ENCODE measurements at places on chromosomes 16 and 17.
A peak's percentile ranks its signal among the peaks of the same experiment; 100 is the strongest.

GRCh38 chr16:11121914-11122692 is 133.9 kb downstream of the SOCS1 start:
- no peak for DNase-seq

DNA sequence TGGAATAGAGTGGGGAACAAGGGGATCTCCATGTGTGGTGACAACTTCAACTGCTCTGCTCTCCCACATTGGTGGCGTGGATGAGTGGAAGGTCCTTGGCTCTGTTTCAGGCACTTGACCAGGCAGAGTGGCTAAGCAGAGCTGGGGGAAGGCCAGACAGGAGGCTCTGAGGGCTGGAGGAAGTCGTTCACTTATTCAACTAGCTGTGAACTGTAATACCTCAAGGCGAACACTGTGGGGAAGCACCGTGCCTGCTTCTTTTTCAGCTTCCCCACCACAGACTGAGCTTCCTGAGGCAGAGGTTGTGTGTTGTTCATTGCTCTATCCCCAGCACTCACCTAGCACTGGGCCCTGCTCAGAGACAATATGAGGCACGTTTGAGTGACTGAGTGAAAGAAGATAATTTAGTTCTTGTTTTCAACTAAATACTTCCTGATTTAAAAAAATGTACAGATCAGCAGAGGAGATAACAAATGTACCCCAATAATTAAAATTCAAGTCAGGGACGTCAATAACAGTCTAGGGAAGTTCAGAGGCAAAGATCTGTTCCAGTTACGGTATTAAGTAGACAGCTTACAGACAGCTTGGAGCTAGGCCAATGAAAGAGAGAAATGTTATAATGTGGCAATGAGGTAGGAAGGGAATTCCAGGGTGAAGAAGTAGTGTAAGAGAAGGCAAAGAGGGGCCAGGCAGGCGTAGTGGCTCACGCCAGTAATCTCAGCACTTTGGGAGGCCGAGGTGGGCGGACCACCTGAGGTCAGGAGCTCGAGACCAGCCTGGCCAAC is 34.7 kb downstream of the MYO18A start:
- peak; percentile 82 for DNase-seq

DNA sequence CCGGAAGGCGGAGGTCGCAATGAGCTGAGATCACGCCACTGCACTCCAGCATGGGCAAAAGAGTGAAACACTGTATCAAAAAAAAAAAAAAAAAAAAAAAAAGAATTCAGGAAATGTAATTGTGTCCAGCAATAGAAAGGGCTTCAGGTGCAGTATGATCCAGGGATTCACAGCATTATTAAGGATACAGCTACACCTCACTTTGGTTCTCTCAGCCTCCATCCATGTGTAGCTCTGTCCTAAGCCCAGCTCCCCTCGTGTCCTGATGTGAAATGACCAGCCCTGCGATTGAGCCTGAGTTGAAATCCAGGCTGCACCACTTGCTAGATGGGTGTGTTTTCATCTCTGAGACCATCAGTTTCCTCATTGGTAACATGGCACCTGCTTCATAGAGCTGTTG is 3.0 kb downstream of the SLC5A10 start:
- no peak for DNase-seq

DNA sequence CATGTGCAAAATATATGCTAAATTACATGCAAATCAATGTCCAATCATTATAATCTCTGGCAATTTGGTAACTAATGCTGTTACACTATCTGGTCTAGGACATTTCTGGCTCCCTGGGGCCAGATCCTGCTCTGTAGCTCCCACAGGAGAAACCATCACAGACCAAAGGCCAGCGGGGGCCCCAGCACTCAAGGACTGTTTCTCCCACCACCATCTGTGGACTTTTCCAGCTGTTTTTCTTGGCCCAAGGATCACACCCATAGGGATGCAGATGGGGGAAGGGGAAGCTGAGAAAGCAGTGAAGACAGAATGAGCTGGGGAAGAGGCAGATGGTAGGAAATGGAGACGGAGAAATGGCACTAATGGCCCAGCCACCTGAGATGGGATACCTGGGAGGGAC is at the start of gene HIGD1B:
Gene HIGD1B, plus strand, starts transcription at position 298 of the 400 bp plus-strand sequence. CDS start 270 bp downstream, outside the sequence.
- no peak for DNase-seq

DNA sequence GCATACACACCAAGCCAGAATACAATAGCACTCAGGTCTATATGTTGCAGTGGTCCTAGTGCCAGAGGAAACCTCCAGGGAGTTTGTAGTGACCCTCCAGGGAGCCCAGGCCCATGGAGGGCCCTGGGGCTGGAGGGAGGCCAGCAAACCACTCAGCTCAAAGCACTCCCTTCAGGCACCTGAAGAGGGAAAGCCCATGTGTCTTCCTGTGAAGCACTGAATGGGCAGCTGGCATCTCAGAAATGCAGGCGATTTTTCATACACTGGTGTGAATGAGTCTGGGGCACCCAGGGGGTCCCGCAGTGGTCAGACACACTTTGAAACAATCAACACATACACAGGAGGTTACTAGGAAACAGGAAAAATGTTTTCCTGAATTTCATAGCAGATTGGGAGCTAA is 12.8 kb downstream of the TBC1D26 start:
- DNase-seq = peak; percentile 42

DNA sequence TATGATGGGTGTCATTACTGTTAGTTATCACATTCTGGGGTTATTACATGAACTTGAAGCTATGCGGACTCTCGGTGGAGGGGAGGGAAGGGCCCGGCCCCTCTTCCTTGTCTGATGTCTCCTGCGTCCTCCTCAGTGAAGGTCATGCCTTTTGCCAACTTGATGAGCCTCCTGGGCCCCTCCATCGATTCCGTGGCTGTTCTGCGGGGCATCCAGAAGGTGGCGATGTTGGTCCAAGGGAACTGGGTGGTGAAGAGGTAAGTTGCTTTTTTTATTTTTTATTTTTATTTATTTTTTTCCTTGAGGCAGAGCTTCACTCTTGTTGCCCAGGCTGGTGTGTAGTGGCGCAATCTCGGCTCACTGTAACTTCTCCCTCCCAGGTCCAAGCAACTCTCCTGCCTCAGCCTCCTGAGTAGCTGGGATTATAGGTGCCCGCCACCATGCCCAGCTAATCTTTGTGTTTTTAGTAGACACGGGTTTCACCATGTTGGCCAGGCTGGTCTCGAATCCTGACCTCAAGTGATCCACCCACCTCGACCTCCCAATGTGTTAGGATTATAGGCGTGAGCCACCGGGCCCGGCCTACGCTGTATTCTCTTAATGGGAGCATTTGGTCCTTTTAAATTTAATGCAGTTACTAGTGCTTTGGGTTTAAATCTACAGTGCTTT is 21.6 kb downstream of the POLR3E start:
- no peak for DNase-seq

GRCh38 chr16:73956587-73957494 is 339.8 kb upstream of the PSMD7 start:
- DNase-seq = peak; percentile 10

DNA sequence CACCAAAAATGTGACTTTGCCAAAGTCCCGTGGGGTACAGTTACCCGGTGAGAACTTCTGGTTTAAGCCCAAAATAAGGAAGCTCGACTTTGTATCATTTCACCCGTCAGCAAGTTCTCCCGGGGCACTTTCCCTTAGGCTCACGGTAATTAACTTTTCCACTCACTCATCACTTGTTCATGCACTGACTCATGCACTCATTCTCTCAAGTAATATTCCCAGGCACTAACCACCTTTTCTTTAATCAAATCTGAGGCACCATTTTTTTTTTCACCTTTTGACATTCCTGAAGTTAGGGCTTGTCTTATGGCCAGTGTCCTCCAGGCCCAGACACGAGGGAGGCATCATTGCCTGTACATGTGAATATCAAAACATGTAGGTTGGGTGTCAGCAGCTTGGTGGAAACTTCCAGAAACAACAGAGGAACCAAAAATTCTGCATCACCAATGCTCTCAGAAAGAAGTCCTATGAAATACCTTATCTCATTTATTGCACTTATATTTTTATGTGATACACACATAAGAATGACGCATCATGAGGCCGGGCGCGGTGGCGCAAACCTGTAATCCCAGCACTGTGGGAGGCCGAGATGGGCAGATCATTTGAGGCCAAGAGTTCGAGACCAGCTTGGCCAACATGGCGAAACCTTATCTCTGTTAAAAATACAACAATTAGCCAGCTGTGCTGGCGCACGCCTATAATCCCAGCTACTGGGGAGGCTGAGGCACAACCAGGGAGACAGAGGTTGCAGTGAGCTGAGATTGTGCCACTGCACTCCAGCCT is 36.1 kb upstream of the ATP2C2 start:
- no peak for DNase-seq

DNA sequence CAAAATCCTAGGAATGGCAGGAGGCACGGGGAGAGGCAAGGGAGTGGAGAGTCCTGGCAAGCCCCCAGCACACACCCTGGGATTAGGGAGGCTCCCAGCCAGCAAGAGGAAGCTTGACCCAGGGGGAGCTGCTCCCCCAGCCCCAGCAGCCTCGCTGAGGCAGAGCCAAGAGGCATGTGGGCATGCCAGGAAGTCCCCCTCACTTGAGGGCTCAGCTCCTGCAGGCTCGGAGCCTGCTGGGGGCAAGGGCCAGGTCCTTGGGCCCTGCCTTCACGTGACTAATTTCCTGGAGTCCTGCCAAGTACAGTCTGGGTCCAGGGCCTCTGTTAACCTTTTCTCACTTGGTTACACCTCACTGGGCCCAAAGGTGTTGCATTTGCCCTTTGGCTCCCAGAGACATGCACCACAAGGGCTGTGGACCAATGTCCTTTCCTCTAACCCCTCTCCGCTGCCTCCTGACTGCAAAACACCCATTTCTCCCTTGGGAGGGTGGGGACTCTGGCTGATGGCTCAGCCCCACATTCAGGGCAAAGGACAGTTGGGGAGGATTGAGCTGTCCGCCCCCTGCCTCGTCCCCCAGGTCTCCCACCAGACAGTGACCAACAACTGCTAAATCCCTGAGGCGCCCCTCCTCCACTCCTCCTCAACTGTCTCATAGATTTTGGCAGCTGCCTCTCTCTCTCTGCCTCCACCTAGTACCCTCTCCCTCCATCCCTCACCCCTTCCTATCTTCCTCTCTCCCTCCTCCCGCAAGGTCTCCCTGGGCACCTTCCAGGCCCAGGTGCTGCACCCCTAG is 4.4 kb upstream of the SLC47A2 start:
- no peak for DNase-seq

DNA sequence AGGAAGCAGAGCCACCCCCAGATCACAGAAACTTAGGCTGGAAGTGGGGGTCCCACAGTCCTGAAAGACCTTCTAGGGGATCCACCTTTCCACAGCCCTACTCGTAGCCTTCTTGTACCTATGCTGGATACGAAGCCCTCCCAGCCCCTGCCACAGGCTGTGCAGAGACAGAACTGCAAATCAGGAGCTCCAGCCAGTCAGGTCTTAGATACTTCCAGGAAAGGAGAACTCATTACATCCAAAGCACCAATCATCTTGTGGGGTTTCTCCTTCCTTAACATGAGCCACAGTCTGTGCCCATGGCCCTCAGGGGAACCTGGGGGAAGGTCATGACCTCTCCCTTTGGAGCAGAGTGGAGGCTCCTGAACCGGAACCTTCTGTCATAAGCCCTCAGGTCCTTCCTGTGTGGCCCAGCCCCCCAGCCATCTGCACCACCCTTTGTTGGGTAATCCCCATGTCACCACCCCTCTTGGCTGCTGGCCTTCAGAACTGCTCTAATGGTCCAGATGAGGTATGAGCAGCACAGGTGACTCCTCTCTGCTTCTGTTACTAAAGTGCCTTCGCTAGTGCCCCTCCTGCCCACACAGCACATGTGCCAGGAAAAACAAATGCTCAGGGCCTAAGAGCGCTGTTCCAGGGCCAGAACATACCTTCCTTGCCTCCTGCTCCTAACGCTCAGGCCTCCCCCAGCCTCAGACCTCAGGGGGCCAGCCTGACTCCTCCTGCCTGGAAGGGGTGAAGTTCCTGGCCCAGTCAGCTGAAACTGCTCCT is 14.6 kb downstream of the SRCIN1 start:
- DNase-seq = peak; percentile 91

GRCh38 chr17:72687886-72688285 is 404.6 kb downstream of the SLC39A11 start:
- no peak for DNase-seq

- DNase-seq = no peak
Measured at GRCh38 chr17:8413328-8413727, 15.7 kb upstream of the RNF222 start.

DNA sequence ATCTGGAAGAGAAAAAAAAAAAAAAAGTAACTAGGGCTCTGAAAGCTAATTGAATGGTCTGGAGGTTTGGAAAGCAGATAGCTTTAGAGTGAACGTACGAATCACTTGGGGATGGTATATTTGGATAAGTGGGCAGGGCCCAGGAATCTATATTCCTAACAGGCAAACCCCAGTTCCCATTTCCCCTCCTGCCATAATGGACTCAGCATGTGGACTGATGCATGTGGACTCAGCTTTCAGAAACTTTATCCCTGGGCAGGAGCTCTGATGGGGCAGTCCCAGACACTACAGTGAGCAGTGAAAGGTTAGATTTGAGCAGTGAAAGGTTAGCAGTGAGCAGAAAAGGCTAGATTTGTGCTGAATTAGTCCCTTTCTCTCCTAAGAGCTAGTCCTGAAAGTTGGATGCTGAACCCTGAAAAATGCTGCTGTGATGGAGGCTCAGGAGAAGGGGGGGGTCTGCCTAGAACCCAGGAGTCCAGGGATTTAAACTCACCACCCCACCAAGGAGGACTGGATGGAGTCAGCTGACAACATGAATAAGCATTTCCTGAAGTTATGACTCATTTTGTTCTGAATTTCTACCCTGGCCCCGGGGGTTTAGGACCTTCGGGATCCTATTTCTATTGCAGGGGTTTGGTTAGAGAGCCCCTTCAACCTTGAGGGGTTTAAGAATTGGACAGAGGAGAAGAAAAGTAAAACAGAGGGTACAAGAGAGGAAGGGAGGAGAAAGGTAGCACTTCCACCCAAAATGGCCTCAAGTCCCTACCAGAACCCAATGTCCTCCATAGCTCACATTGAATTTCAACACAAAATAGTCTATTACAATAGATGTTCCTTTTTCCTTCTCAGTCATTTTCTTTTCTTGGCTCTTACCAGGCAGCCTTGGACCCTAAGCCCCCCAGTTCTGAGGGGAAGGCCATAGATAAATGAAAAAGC is 10.3 kb upstream of the FZD2 start:
- DNase-seq = no peak

GRCh38 chr17:46154151-46154816 is 38.9 kb downstream of the KANSL1 start:
- no peak for DNase-seq

- no peak for DNase-seq
Measured at GRCh38 chr16:24445216-24445615, 94.2 kb upstream of the RBBP6 start.

GRCh38 chr16:89268585-89268984 is 51.1 kb downstream of the ZNF778 start:
- no peak for DNase-seq

- DNase-seq = no peak
Measured at GRCh38 chr17:49664706-49665211, 13.1 kb downstream of the SPOP start.

- DNase-seq = no peak
Measured at GRCh38 chr17:45086865-45087503, 25.9 kb downstream of the NMT1 start.

Measured in NCI-H2029 treated with DMSO at 0.1 percent for 48 hours (cell line).